Right cardiac atrium (tissue), 5 donors: ENCODE measurements at places on chromosomes 4 and X.

DNA sequence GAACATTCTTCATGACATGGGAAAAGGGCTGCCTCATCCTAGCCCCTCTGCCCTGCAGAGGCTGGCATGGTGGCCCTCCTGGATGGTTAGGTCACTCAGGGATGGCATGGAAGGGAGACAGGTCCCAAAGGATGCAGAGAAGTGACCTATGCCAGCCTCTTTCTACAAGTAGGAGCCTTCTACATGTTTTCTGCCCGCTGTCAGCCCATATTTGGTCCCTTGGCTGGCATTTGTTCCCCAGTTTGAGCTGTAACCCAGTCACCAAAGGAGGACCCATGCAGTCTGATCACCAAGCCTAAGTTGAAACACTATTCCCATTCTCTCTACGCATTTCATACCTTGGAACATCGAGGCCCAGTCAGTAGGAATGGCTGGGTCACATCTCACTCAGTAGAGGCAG is 95.4 kb downstream of the PJA1 start:
- no peak for DNase-seq

DNA sequence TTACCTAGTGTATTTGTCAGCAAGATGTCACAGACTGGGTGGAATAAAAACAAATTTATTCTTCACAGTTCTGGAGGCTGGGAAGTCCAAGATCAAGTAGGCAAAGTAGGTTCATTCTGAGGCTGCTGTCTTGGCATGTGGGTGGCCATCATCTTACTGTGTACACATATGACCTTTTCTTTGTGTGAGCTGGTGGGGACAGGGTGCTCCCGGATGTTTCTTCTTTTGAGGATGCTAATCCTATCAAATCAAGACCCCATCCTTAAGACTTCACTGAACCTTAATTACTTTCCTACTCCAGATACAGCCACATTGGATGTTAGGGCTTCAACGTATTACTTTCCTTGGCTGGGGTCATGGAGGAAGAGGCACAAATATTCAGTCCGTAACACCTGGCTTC is 74.0 kb downstream of the TLL1 start:
- no peak for DNase-seq

DNA sequence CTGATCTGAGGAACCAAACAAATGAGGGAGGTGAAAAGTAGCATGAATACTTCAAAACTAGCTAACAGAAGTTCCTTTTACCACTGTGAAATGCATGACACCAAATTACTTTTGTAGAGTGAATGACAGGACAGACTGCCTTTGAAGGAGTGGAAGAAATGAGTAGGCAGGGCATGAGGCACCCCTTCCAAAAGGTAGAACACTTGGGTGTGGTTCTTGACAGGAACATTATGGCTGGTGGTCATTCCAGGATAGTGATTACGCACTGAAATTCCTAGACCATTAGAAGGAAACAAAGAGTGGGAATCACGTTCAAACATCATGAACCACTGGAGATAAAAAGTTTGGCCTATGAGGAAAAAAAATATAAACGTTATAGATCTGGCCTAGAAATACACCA is 4.9 kb downstream of the HUWE1 start:
- no peak for DNase-seq

- DNase-seq, result no peak
Measured at GRCh38 chrX:20263474-20263873, 3.2 kb downstream of the RPS6KA3 start.

GRCh38 chrX:150513544-150513943 is 54.9 kb upstream of the MTM1 start:
- DNase-seq, result no peak

GRCh38 chr4:168995537-168996295 is 14.3 kb downstream of the CBR4 start:
- no peak for DNase-seq
